ENCODE measurements at places on chromosomes 3 and 15. TPM values are rescaled to one million over a fixed set of nuclear protein-coding genes. Genes with fewer than 3 reads are reported as not detected.

DNA sequence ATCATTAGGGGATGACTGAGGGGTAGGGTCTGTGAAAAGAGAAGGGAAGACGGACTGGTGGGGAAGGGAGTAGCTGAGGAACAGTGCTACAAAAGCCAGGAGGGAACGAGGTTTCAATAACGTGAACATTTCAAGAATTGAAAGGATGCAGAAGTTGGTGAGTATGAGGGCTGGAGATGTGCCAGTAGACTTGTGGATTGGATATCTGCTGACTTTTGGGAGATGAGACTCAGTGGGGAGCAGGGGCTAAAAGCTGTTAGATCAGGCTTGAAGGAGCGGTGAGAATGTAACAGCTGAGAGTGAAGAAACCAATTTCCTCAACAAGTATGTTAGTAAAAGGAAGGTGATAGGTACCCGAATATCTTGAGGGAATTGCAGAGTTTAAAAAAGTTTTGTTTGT is 65.2 kb downstream of the GTPBP8 start:
- no peak for DNase-seq

DNA sequence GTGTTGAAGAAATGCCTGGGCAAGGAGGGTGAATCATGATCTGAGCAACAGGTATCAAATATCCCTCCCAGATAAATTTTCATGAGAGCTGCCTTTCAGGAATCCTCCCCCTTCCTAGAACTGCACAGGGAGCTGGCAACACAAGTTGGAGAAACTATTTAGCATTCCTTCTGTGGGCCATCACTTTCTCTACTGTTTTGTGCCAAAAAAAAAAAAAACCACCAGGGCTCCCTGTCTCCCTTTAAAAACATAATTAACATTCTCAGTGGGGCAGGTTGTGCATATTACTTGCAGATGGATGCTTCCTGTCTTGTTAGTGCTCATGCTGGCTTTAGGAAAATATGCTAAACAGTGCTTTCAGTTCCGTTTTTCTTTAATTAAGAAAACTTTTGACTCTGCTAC is 234.9 kb upstream of the LMCD1 start:
- no peak for DNase-seq

DNA sequence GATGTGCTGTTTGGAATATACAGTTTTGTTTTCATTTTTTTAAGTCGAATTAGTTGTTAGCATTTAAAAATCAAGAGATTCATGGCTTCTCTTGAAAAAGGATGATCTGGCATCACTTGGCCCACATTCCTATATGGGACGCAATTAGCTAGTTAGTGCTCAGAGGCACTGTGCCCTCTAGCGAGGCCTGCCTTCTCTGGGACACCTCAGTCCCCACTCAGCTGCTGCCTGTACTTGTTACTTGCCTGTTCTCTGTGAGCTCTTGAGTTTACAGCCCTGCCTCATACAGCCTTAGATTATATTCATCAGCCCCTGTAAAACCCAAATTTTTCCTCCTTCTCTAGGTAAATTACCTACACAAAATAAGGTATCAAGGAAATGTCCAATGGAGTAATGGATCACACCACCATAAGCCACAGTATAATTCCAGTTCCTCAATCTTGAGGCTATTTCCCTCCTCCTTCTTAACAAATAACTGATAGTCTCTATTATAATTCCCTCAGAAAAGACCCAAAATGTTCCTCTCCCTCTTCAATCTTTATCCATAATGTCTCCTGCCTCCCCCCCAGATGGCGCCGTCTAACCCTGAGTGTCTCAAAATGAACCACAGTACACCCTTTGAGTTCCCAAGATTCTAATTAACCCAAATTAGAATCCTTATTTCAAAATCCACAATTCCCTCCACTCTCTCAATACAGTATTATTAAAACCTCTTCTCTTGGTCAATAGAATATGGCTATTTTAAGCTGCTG is 2.7 kb downstream of the ZMAT3 start:
- peak; percentile 55 for DNase-seq

DNA sequence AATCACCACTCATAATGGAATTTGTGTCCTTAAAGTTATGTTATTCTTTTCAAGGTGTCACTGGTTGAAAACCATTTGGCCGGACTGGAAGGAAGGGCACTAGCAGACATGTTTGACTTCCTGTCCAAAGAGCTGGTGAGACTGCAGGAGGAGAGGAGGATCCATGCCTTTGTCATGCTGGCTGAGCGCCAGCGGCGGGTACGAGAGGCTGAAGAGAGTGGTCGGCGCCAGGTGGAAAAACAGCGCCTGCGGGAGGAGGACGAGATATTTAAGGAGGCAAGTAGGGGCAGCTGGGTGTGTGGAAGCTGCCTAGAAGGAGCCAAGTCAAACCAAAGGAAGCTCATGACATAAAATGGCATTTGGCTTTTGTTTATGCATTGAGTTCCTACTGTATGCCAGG is 38.0 kb upstream of the NR1I2 start:
- DNase-seq = no peak

LYZL4 gene
- not detected for total RNA-seq

DNA sequence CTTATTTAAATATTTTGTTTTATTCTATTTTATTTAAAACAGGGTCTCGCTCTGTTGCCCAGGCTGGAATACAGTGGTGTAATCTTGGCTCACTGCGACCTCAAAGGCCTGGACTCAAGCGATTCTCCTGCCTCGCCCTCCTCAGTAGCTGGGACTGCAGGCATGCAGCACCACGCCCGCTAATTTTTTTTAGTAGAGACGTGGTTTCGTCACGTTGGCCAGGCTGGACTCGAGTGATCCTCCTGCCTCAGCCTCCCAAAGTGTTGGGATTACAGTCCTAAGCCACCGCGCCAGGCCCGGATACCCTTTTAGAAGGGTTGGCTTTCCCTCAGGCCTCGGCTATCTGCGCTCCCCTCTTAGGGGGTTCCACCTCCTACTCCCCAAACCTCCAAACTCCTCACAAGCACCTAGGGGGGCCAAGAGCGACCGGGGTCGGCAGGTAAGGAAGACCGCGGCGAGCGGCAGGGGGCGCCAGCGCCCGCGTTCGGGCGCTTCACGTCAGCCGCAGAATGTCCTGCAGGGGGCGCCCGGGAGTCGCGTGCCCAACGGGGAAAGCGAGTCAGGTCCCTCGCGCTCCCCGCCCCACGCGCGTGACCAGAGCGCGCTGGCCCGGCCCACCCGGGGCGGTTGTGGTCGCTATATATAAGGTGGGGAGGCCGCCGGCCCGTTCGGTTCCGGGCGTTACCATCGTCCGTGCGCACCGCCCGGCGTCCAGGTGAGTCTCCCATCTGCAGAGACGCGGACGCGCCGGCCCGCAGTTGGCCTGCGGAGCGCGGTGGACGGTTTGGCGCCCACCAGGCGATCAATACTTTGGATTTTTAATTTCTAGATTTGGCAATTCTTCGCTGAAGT is 51.8 kb upstream of the GATM start:
- peak; percentile 67 for DNase-seq

DNA sequence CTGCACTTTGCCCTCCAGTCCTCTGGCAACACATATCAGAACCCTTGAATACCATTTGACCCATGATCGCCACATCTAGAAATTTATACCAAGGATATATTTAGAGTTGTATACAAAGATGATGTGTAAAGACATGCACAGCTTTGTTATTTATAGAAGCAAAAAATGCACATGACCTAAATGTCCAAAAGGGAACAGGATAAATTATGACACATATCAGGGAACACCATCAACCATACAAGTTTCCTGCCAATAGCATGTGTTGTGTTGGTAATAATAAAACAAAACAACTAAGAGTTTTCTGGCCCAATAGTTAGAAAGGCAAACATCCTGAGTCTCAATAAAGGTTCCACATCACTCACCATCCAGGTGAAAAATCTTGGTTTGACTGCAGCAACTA is 51.5 kb downstream of the AAGAB start:
- no peak for DNase-seq

- no peak for DNase-seq
Observed at GRCh38 chr3:14869917-14870782, 51.4 kb downstream of the FGD5 start.

TADA3 gene
- total RNA-seq = 109 TPM

- no peak for DNase-seq
Observed at GRCh38 chr15:81255315-81255957, 58.8 kb downstream of the IL16 start.

GJD2 gene
- not detected for total RNA-seq
